ENCODE measurements at places on chromosomes 16 and 17. TPM values are rescaled to one million over a fixed set of nuclear protein-coding genes. Genes with fewer than 3 reads are reported as not detected.
A peak's percentile ranks its signal among the peaks of the same experiment; 100 is the strongest.

Gene KRT33B
- total RNA-seq = not detected

GRCh38 chr16:13919330-13919682, 648 bp upstream of the ERCC4 start:
- no peak for DNase-seq

GRCh38 chr17:608511-609231, 106.0 kb downstream of the VPS53 start:
- no peak for DNase-seq

Gene IGF2BP1
- total RNA-seq = not detected

GRCh38 chr17:58333736-58334207, 5.2 kb upstream of the TSPOAP1 start:
- DNase-seq = no peak

DNA sequence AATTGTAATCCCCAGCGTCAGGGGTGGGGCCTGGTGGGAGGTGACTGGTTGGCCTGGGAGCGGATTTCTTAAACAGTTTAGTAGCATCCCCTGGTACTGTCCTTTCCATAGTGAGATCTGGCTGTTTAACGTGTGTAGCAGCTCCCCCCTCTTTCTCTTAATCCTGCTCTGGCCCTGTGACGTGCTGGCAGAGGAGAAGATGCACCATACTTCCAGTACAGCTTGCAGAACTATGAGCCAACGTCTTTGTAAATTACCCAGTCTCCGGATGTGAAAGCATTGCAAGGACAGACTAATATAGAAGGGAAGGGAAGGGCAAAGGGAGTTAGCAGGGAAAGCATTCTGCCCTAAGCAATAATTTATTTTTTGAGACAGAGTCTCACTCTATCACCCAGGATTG, 83.9 kb downstream of the RMI2 start:
- DNase-seq = no peak

DNA sequence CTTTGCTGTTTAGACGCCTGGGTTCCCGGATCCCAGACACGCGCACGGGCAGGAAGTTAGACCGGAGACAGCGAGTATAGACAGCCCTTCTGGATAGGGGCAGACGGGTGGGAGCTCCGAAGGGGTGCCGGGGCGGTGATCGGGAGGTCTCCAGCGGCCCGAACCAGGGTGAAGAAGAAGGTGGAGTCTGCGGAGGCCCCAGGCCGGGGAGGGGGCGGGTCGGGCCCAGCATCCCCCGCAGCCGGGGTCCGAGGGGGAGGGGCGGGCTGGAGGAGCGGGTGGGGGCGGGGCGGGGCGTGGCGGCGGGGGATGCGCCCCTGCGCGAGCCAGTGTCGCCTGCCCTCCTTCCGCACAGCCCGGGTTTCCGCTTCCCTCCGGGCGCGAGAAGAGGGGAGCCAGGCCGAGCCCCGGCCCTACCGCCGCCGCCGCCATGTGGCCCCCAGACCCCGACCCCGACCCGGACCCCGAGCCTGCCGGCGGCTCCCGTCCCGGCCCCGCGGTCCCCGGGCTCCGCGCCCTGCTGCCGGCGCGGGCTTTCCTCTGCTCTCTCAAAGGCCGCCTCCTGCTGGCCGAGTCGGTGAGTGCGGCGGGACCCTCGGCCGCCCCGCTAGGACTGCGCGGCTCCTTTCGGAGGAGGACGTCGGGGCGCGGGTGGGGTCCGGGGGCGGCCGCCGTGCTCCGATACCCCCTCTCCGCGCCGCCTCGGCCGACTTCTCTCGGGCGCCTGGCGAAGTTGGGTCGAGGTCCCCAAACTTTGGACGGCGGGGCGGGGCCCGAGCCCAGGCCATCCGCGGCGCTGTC, at the start of gene CMTM3:
CMTM3 (plus strand) TSS at position 329 of the 801 bp plus-strand sequence; CDS start at position 431, 102 bp downstream.
- no peak for DNase-seq

- no peak for DNase-seq
Measured at GRCh38 chr16:28291651-28292626, at the start of gene SBK1. Gene SBK1 (plus strand): TSS chr16:28292525. CDS start chr16:28317392, 24,867 bp downstream.

DNA sequence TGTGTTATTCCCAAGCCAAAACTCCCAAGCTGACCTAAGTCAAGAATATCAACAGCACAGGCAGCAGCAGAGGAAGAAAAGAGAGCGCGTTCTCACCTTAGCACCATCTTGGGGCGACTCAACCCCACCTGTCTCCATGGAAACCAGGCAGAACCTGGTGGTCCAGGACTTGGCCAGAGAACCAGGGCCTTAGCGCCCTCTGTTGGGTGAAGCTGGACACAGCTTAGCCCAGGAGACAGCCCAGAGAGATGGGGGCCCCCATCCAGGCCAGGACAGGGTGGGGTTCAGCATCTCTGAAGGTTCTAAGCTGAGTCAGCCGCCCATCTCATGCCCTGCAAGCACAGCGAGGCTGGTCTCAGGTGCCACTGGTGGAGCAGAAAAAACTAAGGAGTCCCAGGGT, 60.1 kb upstream of the TMEM132E start:
- no peak for DNase-seq

Gene DNAI2
- total RNA-seq = not detected

Gene SRCIN1
- total RNA-seq = 1.1 TPM

Gene C17orf100
- not detected for total RNA-seq

Gene PRDM7
- total RNA-seq = not detected

DNA sequence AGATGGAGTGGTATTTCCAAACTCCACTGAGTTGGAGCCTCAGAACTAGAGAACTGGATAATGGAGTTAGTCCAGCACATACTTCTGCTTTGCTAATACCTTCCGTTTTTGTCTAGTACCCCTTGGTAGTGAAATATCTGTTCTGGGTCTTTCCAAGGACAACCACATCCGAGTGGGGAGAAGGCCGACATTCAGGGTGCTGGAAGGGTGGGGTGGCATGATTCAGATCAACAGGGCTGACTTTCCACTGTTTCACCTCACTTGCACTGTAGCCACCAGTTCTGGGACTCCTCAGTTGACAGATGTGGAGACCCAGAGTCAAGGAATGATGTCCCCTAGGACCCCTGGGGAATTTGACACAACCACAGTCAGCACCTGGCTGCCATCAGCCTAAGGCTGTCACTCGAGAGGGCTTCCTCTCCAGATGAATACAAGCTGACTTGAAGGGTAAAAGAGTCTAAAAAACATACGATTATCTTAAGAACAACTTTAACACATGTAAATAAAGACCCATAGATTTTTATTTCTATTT, 84.8 kb upstream of the HNF1B start:
- DNase-seq = no peak

- no peak for DNase-seq
Measured at GRCh38 chr17:44200478-44201155, 933 bp upstream of the ATXN7L3 start.

GRCh38 chr17:75481194-75482068, 25.0 kb downstream of the TMEM94 start:
- no peak for DNase-seq

- DNase-seq = no peak
Measured at GRCh38 chr17:43018008-43018853, 4.0 kb downstream of the VAT1 start.

- no peak for DNase-seq
Measured at GRCh38 chr17:66165537-66166123, 26.3 kb downstream of the CEP112 start.

DNA sequence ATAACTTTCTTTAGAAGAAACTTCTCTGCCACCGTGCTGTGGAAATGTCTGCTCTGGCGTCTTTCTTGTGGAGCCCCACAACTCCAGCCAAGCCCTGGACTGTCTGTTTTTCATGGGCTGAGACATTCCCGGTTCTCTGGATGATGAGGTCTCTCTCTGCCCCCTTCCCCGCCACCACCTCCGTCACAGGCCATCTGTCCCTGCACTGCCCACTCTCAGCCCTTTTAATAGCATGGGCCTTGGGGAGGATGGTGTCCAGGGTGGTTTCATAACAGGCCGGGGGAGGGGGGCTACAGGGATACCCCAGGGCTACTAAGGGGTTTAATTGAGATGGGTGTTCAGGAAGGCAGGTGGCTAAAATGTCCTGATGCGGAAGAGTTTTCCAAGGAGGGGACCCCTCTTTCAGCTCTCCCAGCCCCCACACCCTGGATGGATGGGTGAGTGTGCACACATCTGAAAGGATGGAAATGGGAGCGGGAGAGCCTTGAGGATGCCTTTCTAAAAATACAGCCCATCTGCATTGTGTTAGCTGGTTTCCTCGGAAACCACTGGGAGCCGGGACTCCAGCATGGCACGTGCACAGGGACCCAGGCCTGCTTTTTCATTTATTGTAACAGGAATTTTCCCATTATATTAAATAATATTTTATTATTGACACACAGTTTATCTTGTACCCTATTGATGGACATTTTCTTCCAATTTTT, 14.6 kb upstream of the NDRG4 start:
- DNase-seq = no peak

GRCh38 chr16:2223942-2224486, 623 bp downstream of the E4F1 start:
- no peak for DNase-seq

GRCh38 chr17:3615160-3615870, 6.1 kb upstream of the TRPV1 start:
- DNase-seq = no peak

DNA sequence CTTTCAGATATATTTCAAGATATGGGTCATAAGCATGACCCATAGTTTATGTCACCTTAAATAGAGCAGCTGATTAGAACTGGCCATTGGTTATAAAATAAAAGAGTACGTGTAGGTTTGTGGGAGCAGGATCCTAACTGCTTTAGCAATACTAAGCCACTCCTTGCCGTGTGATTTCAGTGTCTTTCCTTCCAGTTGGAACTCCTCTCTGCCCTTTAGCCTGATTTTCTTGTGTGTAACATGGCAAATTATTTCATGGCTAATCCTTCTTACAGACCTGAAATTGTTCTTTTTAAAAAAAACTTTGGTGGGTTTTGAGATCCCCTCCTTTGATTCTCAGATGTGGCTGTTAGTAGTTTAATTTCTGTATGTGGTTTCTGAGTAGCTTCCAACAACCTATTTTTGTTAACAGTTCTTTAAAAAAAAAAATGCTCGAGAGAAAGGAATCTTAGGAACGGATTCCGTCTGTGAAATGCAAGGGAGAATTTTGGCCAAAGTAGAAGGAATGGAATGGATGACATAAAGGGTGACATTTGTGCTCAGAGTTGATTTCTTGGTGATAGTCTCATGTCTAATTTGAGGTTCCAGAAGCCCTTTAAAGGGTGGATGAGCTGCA, 39.9 kb downstream of the DHRS7B start:
- DNase-seq = no peak

GRCh38 chr16:8005096-8005860, 585.0 kb downstream of the TMEM114 start:
- DNase-seq = no peak

Gene LGALS9B
- total RNA-seq = not detected

GRCh38 chr17:28528327-28529012, 22.3 kb downstream of the FOXN1 start:
- DNase-seq = no peak

Gene SGSM2
- 31.4 TPM for total RNA-seq

Gene MPHOSPH6
- total RNA-seq = 9.4 TPM

DNA sequence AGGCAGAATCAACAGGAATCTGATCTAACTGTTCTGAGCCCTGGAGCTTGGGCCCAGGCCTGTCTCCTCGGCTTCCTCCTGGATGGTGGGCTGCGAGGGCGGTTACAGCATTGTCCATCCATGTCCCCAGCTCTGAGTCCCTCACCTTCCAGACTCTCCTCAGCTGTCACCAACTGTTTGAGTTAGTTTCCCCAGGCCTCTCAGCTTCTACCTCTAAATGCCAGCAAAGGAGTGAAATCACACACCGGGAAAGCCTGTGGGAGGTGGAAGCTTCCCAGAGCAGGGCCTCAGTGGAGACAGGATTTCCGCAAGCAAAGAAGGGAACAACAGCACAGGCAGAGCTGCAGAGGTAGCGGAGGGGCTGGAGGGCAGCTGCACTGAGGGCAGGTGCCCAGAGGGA, 9.4 kb upstream of the PRPSAP2 start:
- DNase-seq = no peak

GRCh38 chr16:53502331-53503269, at the start of gene AKTIP:
Gene AKTIP (minus strand): TSS chr16:53503209. CDS start chr16:53500259, 2,950 bp downstream.
- DNase-seq = no peak

GRCh38 chr17:27551701-27552248, 79.2 kb upstream of the LGALS9 start:
- DNase-seq = no peak

GRCh38 chr17:76252040-76252954, 12.0 kb upstream of the RNF157 start:
- peak; percentile 87 for DNase-seq

DNA sequence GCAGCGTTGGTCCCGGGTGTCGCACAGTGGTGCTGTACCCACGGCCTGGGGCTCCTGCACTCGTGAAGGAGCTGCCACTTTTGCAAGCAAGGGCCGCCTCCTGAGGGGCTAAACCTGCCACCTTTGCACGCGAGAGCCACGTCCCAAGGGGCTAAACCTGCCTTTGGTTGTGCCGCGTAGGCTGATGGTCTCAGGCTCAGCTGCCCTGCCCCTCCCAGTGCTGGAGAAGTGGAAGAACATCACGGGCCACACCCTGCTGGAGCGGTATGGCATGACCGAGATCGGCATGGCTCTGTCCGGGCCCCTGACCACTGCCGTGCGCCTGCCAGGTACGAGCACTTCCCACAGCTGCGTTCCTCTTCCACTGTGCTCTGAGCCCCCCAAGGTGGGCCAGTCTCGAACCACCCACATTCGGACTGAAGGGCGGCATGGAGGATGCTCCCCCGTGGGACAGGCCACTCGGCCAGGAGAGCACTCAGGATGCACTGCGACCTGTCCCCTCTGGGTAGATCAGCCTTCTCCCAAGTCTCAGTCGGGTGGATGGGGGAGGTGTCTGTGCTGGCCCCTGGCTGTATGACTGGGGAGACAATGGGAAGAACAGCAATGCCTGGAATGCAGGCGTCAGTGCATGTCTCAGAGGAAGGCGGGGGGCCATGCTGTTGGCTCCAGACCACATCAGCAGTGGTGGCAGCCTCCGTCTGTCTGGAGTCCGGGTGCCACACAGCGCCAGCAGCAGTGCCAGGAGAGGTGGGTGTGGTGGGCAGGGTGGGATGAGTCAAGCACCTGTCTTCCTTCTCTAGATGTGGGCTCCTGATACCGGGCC, 20.7 kb downstream of the ACSF3 start:
- DNase-seq = no peak

Gene C17orf50
- total RNA-seq = not detected

Gene CLEC18B
- not detected for total RNA-seq

Gene CDH11
- total RNA-seq = 51.6 TPM

Gene TMC5
- total RNA-seq = not detected

GRCh38 chr16:81495321-81496234, 51.0 kb downstream of the CMIP start:
- peak; percentile 66 for DNase-seq

DNA sequence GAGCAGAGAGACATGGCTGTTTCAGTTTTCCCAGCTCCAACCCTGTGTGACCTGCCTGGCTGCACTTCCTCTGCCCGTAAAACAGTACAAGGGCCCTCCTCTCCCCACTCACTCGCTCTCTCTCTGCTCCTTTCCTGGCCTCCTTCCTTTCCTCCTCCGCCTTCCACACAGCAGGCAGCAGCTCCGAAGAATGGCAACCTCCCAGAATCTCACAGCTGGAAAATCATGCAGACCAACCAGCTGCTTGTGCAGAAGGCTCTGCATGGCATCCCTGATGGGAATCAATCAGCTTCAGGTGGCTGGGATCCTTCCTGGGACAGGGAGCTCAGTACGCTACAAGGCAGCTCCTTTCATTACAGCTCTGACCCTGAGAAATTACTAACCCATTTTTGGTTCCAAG, 27.4 kb downstream of the TMEM132E start:
- no peak for DNase-seq

Gene ZSWIM7
- total RNA-seq = 20.9 TPM
